Left cardiac atrium (tissue), 4 donors: ENCODE measurements at places on chromosomes 6 and 20. TPM values are rescaled to one million over a fixed set of nuclear protein-coding genes. Genes with fewer than 3 reads are reported as not detected.

GRCh38 chr20:2746636-2747265, 53.7 kb downstream of the CPXM1 start:
- no peak for DNase-seq

DNA sequence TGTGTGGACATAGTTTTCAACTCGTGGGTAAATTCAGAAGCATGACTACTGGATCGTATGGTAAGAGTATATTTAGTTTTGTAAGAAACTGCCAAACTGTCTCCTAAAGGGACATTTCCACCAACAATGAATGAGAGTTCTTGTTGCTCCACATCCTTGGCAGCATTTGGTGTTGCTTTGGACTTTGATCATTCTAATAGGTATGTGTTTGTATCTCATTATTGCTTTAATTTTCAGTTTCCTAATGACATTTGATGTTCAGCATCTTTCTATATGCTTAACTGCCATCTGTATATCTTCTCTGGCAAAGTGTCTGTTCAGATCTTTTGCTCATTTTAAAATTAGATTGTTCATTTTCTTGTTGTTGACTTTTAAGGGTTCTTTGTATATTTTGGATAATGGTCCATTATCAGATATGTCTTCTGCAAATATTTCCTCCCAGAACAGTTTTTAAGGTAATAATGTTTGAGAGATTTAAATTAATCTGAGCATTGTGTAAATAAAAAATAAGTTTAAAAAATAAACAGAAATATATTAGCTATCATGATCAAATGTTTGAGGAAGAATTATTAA, 138.7 kb downstream of the CCDC170 start:
- no peak for DNase-seq

DNA sequence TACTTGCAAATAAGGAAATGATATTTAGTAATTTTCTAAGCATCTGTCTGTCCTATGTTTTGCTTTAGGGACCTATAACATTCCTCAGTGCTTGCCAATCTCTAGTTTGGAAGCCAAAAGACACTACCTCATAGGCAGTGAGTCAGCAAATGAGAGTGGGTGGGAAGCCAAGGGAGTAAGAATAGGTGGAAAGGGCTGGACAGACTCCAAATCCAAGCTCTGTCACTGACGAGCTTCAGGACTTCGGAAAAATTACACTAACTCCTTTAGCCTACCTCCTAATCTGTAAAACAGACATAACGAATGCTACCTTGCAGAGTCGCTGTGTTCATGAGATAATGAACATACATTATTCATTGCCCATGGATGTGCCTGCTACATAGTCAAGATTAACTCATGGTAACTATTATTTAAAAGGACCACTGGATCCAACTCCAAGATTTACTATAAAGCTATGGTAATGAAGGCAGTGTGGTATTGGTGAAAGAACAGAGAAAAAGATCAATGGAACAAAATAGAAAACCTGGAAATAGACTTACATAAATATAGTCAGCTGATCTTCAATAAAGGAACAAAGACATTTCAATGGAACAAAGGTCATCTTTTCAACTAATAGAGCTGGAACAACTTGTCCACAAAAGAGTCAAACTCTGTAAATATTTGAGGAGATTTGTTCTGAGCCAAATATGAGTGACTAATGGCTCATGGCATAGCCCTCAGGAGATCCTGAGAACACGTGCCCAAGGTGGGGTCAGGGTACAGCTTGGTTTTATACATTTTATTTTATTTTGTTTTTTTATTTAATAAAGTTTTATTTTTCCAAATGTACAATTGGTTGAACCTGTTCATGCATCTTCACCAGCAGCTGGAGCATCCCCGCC, 64.1 kb downstream of the FAM50B start:
- DNase-seq: peak; percentile 76

GRCh38 chr6:84597238-84597875, 167.0 kb downstream of the TBX18 start:
- no peak for DNase-seq

DNA sequence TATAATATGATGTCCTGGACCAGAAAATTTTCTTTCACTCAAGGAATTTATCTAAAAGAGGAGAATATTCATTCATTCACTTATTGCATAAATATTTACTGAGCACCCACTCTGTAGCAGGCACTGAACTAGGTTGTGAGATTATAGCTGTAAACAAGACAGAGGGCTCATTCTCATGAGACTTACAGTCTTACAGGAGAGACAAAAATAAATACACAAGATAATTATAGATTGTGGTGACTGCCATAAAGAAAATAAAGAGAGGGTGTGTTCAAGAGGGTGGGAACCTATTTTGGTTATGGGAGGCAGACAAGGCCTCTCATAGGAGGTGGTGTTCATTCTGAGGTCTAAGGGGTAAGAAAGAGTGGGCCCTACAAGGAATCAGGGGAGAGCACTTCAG, 109.9 kb upstream of the SUPT3H start:
- no peak for DNase-seq

DNA sequence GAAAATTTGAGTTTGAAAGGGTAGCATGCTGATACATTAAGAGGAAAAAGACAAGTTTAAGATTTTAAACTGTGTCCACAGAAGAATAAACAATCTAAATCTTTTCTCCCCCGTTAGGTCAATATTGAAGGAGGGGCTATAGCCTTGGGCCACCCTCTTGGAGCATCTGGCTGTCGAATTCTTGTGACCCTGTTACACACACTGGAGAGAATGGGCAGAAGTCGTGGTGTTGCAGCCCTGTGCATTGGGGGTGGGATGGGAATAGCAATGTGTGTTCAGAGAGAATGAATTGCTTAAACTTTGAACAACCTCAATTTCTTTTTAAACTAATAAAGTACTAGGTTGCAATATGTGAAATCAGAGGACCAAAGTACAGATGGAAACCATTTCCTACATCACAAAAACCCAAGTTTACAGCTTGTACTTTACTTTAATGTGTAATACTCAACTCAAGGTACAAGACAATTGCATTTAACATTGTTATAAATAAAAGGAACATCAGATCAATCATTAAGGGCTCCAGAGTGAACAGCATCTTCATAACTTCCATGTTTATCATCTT, 10.8 kb downstream of the TCP1 start:
- DNase-seq: no peak

DNA sequence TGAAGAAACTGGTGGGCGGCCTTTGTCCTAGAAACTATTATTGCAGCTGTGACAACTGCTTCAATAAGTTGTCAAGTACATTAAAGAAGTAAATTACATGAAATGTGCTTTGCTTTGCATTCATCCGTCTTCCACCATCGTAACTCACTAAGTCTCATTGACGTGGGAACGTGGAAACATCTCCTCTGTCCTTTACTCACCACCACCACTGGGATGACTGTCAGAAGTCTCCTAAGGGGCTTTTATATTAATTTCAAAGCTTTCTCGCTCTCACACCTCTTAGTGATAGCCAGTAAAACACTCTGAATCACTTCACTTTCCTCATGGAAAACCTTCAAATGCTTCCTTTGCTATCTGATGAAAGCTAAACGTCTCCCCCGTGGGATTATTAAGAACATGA, 111.9 kb upstream of the SLC2A12 start:
- DNase-seq: no peak

GRCh38 chr20:46366826-46367225, 39.6 kb downstream of the ELMO2 start:
- DNase-seq: no peak

DNA sequence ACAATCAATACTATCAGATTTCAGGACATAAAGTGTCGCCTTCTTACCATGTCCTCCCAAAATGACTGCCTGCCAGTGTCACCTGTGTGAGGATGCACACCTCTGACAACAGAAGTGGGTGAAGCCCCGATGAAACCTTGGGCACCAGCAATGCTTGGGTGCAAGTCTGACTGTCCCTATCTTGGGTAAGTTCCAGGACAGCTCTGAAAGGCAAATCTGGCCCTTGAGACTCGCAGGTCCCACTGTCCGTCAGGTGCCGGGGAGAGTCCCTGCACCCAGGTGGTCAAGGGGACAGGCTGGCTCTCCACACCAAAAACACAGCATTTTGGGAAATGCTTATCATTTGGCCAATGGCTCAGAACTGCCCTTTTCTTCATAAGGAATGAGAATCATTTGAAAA, 43.3 kb downstream of the EZR start:
- DNase-seq: no peak

BNIP5 gene
- total RNA-seq: not detected

ASIP gene
- total RNA-seq: 1.2 TPM

FUT9 gene
- total RNA-seq: not detected

ZBTB46 gene
- total RNA-seq: 17.0 TPM

RGS17 gene
- 0.37 TPM for total RNA-seq
